ENCODE measurements at places on chromosomes 11 and 22. TPM values are rescaled to one million over a fixed set of nuclear protein-coding genes. Genes with fewer than 3 reads are reported as not detected.

Gene LYVE1
- 5.9 TPM for total RNA-seq

Gene ME3
- total RNA-seq = 58.2 TPM

Gene OR6M1
- not detected for total RNA-seq

Gene IGSF22
- not detected for total RNA-seq

Gene RABL2B
- total RNA-seq = 13.5 TPM

Gene ANGPTL5
- 0.19 TPM for total RNA-seq

Gene ACTN3
- total RNA-seq = 0.19 TPM

Gene GVQW3
- total RNA-seq = 1.9 TPM

Gene PAMR1
- 1.6 TPM for total RNA-seq

Gene SCUBE1
- total RNA-seq = 0.98 TPM

Gene HARBI1
- total RNA-seq = 5.3 TPM

Gene PHF21B
- total RNA-seq = not detected

Gene KRTAP5-2
- not detected for total RNA-seq

Gene GRAP2
- total RNA-seq = not detected

Gene OR52I2
- not detected for total RNA-seq

Gene PRODH
- total RNA-seq = not detected

Gene OR52K1
- not detected for total RNA-seq

Gene CRYBB2
- total RNA-seq = not detected

Gene F2
- total RNA-seq = not detected

Gene MIAT
- total RNA-seq = 0.33 TPM

Gene KCNJ1
- total RNA-seq = 0.33 TPM

Gene TEF
- 3.9 TPM for total RNA-seq

Gene CNGA4
- not detected for total RNA-seq

Gene TMPRSS6
- not detected for total RNA-seq

Gene SORL1
- total RNA-seq = 0.19 TPM

Gene NAALADL1
- 7.2 TPM for total RNA-seq

Gene PTS
- 37.3 TPM for total RNA-seq

Gene BARX2
- not detected for total RNA-seq

Gene ZBTB16
- 13.4 TPM for total RNA-seq

Gene LRP5
- total RNA-seq = 34.6 TPM

Gene MRGPRF
- total RNA-seq = 0.10 TPM

Gene OR52N1
- total RNA-seq = not detected

Gene C22orf23
- total RNA-seq = 0.10 TPM

Gene OR6T1
- not detected for total RNA-seq

Gene CREB3L1
- 0.65 TPM for total RNA-seq

Gene DAGLA
- 5.0 TPM for total RNA-seq

Gene DUSP8
- 0.57 TPM for total RNA-seq

Gene TIMM10
- total RNA-seq = 31.0 TPM

Gene CSNK2A3
- total RNA-seq = 3.8 TPM

Gene SLC25A45
- 2.9 TPM for total RNA-seq

Gene FAM227A
- 2.3 TPM for total RNA-seq

Gene RAC2
- 82.8 TPM for total RNA-seq

Gene FAM180B
- not detected for total RNA-seq

Gene NFAM1
- total RNA-seq = not detected

Gene LZTR1
- 46.8 TPM for total RNA-seq

Gene OR8D2
- not detected for total RNA-seq

Gene C11orf91
- 0.33 TPM for total RNA-seq

Gene NAGA
- 32.9 TPM for total RNA-seq

Gene SYCE3
- not detected for total RNA-seq

Gene SAA1
- total RNA-seq = not detected

Gene HEPHL1
- under 0.01 TPM for total RNA-seq

Gene CYTH4
- 0.10 TPM for total RNA-seq

Gene KCNQ1OT1
- 2.3 TPM for total RNA-seq
